CD4-positive, alpha-beta T cell treated with Interleukin-6 for 4 hours (primary cell): ENCODE measurements at places on chromosomes 7 and 10.

DNA sequence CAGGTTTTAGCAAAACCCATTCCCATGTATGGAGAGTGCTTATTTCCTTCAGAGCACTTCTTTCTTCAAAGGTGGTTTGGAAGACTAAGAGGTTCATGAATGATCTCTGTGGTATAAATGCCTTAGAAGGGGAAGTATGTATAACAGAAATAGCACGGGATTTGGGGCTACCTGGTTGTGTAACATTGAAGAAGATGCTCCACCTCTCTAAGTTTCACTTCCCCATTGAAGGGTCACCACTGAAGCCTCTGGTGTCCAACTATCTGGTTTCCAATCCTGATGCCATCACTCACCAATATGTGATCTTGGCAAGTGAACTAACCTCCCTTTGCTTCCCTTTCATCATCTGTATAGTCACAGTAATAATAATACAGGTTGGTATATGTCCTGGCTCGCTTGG, 37.2 kb downstream of the CYCS start:
- no peak for DNase-seq

DNA sequence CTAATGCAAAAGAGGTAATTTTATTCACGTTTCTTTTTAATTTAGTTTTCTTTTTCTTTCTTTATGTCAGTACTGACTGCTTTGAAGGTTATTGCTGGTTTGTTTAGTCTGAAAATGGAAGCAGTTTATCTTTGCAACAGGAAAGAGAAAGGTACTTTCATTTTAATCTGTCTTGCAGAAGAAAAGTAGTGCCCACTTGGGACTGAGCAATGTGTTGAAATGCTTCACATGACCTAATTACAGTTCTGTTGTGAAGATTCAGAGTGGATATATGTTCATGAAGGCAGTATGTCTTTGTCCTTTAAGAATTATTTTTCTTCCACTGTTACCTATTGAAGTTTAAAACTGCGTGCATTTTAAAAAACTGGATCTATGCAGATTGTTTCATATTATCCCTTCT, 80.1 kb downstream of the ANKIB1 start:
- DNase-seq: no peak

DNA sequence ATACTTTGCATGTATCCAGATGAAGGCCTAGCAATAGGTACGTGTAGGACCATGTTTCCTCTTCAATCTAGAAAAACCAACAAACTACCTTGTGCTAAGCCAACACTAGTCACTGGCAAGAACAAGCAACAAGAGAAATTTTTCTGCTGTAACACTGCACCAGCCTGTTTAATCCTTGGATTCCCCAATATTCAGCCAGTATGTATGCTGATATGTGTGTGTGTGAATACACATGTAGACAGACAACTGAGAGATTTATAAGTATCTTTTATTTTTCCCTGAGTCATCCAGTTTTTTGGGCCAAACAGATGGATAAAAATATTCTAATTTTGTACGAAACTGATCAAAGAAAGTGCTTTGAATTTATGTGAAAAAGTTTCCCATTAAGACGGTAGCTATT, 26.2 kb downstream of the GLI3 start:
- no peak for DNase-seq

- DNase-seq: no peak
Measured at GRCh38 chr7:27096768-27097514, 1.1 kb upstream of the HOXA1 start.

DNA sequence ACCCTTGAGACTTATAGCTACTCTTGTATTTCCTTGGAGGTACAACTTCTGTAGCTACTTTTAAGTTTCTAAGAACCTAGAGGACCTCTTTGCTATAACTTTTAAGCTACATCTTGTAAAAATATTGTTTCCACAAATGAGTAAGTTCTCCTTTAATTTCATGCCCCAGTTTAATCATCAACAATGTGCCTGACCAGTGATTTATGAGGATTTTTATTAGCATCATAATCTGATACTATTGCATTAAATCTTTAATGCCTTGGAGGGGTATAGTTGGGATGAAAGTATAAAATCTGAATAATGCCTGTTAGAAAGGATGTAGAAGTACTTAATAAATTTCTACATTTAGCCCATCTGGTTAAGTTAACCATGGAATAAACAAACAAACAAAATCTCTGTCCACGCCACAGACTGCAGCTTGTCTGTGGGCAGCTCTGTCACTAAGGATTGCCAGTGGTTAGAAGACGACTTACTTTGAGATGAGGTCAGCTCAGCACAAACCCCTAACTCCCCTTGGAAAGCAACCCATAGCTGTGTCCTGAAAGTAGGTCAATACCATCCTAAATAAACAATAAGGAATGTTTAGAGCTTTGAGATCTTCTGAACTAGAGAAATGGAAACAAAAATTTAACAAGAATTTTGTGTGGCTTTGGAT, 18.3 kb downstream of the UBE2D1 start:
- DNase-seq: no peak

- no peak for DNase-seq
Measured at GRCh38 chr7:98802781-98803110, 67.1 kb downstream of the TMEM130 start.

DNA sequence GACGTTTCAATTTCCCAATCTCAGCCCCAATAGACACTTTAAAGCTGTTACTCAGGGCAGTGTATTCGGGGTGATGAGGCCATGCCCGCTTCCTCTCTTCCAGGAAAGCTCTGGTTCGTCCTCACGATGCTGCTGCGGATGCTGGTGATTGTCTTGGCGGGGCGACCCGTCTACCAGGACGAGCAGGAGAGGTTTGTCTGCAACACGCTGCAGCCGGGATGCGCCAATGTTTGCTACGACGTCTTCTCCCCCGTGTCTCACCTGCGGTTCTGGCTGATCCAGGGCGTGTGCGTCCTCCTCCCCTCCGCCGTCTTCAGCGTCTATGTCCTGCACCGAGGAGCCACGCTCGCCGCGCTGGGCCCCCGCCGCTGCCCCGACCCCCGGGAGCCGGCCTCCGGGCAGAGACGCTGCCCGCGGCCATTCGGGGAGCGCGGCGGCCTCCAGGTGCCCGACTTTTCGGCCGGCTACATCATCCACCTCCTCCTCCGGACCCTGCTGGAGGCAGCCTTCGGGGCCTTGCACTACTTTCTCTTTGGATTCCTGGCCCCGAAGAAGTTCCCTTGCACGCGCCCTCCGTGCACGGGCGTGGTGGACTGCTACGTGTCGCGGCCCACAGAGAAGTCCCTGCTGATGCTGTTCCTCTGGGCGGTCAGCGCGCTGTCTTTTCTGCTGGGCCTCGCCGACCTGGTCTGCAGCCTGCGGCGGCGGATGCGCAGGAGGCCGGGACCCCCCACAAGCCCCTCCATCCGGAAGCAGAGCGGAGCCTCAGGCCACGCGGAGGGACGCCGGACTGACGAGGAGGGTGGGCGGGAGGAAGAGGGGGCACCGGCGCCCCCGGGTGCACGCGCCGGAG, 2.6 kb downstream of the GJD4 start:
- DNase-seq: no peak

DNA sequence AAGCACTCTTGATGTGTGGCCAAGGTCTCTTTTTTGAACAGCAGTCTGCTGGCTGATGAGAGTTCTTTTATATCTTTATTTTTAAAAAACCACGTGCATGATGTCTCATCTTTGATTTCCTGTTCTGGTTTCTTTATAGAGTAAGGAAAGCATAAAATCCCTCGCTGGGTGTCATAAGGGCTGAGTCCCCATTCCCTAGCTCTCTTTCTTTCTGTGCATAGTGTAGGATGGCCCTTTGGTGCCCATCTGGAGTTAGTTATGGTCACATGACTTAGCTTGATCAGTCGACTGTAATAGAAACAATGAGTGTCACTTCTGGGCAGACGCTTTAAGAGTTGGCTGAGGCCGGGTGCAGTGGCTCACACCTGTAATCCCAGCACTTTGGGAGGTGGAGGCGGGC, 38.5 kb downstream of the GHRHR start:
- no peak for DNase-seq

GRCh38 chr10:30284865-30285594, 64.0 kb downstream of the MTPAP start:
- no peak for DNase-seq

GRCh38 chr10:31028081-31028480, 3.6 kb downstream of the ZNF438 start:
- DNase-seq: no peak

GRCh38 chr7:36236073-36236472, 83.0 kb downstream of the EEPD1 start:
- no peak for DNase-seq

DNA sequence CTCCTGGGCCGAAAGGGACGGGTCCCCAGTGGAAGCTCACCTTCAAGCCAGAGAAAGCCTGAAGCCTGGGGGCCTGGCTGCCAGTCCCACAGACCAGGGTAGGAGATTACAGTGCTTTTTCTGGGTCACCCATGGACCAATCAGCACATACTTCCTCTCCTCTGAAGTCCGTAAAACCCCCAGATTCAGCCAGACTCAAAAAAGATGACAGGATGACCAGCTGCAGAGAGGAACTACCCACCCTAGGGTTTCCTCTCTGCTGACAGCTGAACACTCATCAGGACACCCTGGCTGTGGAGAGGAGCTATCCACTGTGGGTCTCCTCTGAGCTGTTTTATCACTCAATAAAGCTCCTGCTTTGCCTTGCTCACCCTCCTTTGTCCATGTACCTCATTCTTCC, 78.0 kb downstream of the SAMD9 start:
- DNase-seq: no peak

- no peak for DNase-seq
Measured at GRCh38 chr10:13938950-13939349, 352.2 kb downstream of the PRPF18 start.

GRCh38 chr7:87345962-87346371, 503 bp downstream of the CROT start:
- no peak for DNase-seq

GRCh38 chr7:37220664-37221063, 228.0 kb downstream of the ELMO1 start:
- DNase-seq: no peak

DNA sequence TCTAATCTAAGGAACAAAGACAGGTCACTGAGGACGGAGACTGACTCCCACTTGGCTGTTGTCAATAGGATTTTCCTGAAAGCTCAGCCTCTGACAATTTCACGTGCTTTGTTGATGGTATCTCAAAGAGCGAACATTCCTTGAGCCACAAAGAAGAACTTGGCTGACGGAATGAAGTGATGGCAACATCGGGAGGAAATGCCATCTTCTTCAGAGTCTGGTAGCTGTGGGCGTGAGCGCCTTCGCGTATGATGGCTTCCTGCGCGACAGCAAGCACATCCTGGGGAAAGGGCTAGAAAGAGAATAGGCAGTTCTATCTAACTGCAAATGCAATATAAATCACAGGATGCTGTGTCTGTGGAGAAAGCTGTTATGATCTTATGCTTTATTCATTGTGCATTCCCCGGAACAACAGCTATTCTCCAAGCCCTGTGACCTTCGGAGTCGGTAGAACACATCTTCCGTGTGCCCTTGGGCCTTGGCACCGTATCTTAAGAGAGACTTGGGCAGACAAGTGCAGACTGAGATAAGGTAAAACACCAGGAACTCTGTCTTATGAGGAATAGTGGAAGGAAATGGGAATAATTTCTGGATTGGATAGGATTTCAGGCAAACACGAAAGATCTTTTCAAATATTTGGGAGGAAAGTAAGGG, 19.6 kb upstream of the GTPBP4 start:
- DNase-seq: no peak

GRCh38 chr10:112792487-112793201, 157.4 kb upstream of the TCF7L2 start:
- no peak for DNase-seq
